ENCODE measurements at places on chromosomes 1 and 21.

GRCh38 chr1:154891452-154891851 lies 21.4 kb upstream of the KCNN3 start:
- no peak for DNase-seq

DNA sequence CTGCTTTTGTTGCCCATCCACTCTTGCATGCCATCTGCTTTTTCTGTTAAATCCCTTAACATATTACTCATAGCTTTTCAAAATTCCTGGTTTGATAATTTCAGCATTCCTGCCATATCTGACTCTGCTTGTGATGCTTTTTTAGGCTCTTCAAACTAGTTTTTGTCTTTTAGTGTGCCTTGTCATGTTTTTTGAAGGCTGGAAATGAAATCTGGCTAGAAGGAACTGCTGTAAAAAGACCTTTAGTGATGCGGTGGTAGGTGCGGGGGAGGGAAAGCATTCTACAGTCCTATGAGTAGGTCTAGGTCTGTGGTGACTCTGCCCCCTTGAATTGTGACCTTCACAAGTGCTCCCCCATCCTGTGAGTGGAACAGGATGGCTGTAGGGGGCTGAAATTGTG lies 15.0 kb upstream of the S100B start:
- no peak for DNase-seq

DNA sequence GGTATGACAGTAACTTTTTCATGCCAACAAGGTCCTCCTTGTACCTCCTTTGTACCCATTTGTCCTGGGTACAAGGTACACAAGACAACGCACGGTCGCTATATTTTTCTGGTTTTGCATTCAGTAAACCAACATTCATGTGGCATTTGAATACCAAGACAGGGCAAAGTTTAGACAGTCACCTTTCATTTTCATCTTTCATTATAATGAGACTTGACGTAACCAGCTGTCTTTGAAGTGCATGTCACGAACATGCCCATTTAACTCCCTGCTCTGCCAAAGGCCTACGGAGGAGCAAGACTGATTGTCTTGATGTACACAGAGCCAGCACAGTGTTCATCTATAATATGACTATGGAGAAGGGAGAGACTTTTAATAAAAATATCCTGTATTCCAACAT lies 91.0 kb downstream of the SETD4 start:
- DNase-seq: no peak

DNA sequence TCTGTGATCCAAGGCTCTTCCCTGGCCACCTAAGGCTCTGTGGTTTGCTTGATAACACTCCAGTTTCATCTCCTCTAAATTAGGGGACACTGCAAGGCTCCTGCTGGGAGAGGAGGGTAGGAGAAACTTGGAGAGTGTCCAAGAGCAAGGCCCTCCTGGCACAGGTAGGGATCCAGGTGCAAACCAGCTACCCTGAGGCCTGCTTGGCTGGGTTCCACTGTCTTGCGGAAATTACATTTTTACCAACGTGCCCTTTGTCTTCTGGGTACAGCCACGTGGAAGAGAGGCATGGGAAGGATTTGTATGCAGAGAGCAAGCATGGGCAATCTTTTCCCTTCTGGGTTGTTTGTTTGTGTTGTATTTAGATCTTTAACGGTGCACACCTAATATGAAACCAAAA lies 132.5 kb downstream of the PRDM2 start:
- no peak for DNase-seq

- DNase-seq: no peak
Observed at GRCh38 chr1:43832998-43833397, 100.6 kb upstream of the ARTN start.

DNA sequence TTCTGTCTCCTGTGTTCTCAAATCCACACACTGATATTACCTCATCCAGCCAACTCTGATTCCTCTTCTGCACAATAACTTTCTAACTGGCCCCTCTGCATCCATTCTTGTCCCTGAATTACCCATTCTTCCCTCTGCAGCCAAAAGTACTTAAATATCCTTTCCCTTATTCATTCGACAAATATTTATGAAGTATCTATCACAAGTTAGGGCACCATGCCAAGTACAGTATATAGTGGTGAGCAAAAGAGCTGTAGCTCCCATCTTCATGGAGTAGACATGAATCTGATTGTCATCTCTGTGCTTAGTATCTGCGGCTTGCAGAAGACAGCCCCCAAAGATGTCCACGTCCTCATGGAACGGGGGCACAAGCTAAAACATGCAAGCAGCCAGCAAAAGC lies 316.8 kb downstream of the SETD4 start:
- DNase-seq: no peak

GRCh38 chr21:38494703-38495102 lies 3.6 kb downstream of the ERG start:
- no peak for DNase-seq

GRCh38 chr1:21318714-21319159 lies 28.5 kb upstream of the ECE1 start:
- DNase-seq: no peak

GRCh38 chr1:95547005-95547404 lies 313.0 kb downstream of the RWDD3 start:
- DNase-seq: no peak

GRCh38 chr1:72007312-72007711 lies 275.0 kb downstream of the NEGR1 start:
- DNase-seq: no peak

DNA sequence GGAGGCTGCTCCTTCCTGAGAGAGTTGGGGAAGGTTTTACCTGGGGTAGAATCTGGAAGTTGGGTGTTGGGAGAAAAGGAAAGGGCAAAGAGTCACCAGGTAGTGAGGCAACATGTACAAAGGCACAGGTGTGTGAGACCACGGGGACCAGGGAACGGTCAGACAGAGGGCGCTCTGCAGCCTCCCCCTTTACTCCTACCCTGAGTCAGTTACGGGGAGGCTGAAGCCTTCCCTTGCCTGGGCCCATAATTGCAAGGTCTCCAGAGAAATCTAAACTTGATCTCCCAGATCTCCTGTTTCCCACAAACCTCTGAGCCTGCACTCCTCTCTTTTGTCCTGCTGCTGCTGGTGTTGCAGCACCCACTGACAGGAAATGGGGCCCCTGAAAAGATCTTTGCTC lies 22.0 kb downstream of the CCN1 start:
- no peak for DNase-seq

- DNase-seq: no peak
Observed at GRCh38 chr1:215529111-215529510, 38.0 kb upstream of the KCTD3 start.

GRCh38 chr1:99731384-99731783 lies 35.1 kb downstream of the FRRS1 start:
- DNase-seq: no peak

GRCh38 chr1:12629985-12630760 lies 12.2 kb upstream of the DHRS3 start:
- no peak for DNase-seq

DNA sequence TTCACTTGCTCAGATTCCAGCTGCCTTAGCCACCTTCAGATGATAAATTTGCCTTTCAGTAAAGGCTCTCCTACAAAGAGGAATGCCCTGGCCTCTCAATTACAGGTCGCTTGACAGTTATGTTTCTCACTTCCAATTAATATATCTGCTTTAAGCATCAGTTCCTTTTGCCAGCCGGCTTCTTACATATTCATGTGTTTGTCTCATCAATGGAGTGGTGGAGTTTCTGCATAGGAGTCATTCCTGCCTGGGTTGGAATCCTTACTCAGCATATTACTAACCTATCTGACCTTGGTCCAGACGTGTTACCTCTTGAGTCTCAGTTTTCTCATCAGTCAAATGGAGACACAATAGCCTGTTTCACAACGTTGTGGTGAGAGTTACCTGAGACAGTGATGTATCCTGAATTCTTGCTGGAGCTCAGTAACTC lies 9.4 kb upstream of the SESN2 start:
- no peak for DNase-seq

- DNase-seq: peak; percentile 55
Observed at GRCh38 chr1:214331827-214332423, 51.0 kb downstream of the SMYD2 start.

- DNase-seq: no peak
Observed at GRCh38 chr1:116334015-116334547, 39.0 kb upstream of the ATP1A1 start.

GRCh38 chr1:3373175-3373574 lies 81.3 kb upstream of the ARHGEF16 start:
- DNase-seq: no peak

DNA sequence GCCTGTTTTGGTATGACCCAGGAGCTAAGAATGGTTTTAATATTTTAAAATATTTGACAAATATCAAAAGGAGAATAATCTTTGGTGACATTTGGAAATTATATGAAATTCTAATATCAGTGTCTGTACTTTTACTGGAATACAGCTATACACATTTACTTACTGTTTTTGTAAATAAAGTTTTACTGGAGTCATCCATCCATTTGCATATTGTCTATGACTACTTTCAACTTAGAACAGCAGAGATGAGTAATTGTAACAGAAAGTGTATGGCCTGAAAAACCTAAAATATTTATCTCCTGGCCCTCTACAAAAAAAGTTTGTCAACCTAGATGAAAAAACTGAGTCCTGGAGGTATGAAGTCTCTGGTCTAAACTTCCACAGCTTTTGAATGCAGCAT lies 5.8 kb upstream of the MAP3K7CL start:
- DNase-seq: no peak
